T-helper 1 cell (primary cell): ENCODE measurements at places on chromosomes 12 and 14.
A peak's percentile ranks its signal among the peaks of the same experiment; 100 is the strongest.

DNA sequence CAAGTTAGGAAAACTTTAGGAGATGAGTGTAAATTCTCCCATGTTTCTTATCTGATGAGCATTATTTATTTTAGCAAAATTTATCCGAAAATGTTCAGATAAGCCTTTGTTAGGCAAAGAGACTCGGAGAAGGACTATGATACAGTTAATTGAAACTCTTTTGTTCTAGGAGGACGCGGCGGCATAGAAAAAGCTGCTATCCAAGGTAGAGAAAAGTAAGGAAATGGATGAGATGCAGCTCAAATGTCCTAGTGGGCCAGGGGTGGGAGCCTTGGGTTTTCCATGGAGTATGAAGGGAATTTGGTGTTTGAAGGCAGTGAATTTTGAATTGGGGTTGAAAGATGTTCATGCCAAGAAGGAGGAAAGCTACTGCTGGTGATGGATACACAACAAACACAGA is 1504.5 kb downstream of the AACS start:
- no peak for DNase-seq

GRCh38 chr12:1665366-1665765 is 25.5 kb upstream of the ADIPOR2 start:
- no peak for DNase-seq

- no peak for DNase-seq
Observed at GRCh38 chr14:58285132-58285531, 13.2 kb upstream of the ARID4A start.

DNA sequence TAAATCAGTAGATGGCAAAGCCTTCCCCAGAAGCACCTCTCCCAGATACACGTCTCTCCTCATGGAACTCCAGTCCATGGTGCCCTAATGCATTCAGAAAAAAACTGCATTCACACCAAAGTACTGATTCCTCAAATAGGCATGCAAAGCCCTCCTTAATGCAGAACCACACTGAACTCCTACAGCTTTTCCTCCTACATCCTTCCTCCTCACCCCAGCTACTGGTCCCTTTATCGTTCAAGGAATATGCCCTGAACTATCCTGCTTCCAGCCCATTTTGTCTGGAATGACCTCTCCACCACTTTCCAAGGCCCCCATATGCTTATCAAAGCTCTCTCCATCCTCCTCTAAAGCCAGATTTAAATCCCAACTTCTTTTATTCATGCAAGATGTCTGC is 21.3 kb downstream of the SMUG1 start:
- no peak for DNase-seq

GRCh38 chr12:1083889-1084262 is 92.9 kb downstream of the ERC1 start:
- DNase-seq = no peak

- DNase-seq = peak; percentile 81
Observed at GRCh38 chr12:89494411-89495231, 30.0 kb downstream of the GALNT4 start.

DNA sequence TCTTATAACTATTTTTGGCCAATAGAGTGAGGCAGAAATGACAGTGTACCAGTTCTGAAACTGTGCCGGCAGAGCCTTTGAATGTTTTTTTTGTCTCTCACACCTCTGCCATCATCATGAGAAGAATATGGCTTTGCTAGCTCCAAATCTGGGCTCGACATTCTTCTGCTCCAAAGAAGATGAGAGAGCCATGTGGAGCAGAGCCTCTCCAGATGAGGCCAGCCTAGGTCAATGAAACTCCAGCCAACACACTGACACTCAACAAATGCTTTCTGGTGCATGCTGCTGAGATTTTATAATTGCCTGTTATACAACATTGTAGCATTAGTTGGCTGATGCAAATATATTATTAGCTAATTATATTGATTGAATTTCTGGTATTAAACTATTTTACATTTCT is 154.7 kb downstream of the SLC38A4 start:
- DNase-seq = no peak

- DNase-seq = no peak
Observed at GRCh38 chr12:16168078-16168477, 109.4 kb downstream of the SLC15A5 start.
